ENCODE measurements at places on chromosomes 6 and 20.

DNA sequence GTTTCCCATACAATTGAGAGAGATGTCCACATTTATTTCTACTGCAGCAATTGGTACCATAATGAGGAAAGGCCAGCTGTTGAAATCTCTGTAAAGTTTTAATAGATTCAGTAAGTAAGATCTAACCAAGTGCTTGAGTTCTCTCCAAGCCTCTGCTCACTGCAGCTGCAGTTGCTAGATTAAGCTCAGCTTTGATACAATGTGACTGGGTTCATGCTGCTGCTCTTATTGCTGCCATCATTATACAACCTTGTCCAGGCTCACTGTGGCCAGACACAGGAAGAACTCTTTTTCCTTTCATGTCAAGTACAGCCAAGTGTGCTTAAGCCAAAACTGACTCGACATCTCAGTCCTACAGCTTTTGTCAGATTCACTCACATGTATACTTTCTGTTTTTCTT is 423.5 kb downstream of the GJA1 start:
- no peak for DNase-seq

DNA sequence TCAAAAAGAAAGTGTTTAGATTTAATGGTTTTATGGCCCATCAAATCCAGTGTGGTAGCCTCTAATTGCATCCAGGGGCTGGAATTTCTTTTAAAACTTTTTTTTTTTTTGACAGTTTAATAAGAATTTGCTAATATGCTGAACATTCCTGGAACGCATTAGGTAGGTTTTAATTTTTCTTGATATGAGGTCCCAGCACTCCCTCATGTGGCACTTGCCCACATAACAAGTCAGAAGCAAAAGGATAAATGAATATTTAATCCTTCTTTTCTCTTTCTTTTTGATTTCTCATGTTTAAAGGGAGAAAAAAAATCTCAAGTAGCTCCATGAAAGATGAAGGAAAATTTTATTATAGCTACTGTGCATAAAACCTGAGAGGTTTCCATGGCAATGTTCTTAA is 13.5 kb downstream of the HAO1 start:
- DNase-seq, result no peak

- DNase-seq, result no peak
Observed at GRCh38 chr6:145845557-145845956, 31.0 kb upstream of the FBXO30 start.

GRCh38 chr6:44456966-44457292 is 69.4 kb downstream of the CDC5L start:
- no peak for DNase-seq

DNA sequence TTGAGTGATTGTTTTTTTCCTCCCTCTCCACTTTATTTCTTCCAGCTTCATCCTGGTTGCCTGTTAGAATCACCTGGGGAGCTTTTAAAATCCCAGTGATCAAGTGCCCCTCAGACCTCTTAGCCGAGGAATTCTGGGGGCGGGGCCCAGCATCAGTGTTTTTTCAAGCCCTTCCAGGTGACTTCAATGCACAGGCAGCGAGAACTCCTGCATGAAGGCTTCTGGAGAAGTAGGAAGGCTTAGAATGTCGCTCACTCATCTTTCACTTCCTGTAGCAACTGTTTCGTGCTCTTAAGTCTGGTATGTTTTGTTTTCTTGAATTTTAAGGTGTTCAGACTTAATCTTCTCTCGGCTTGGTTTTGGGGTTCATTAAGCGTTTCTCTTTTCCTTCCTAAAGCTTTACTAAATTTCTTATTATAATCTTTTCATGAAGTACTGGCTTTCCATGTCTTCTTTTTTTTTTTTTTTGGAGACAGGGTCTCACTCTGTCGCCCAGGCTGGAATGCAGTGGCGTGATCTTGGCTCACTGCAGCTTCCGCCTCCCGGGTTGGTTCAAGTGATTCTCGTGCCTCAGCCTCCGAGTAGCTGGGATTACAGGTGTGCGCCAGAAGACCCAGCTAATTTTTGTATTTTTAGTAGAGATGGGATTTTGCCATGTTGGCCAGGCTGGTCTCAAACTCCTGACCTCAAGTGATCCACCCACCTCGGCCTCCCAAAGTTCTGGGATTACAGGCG is 30.9 kb upstream of the TULP1 start:
- DNase-seq, result no peak

DNA sequence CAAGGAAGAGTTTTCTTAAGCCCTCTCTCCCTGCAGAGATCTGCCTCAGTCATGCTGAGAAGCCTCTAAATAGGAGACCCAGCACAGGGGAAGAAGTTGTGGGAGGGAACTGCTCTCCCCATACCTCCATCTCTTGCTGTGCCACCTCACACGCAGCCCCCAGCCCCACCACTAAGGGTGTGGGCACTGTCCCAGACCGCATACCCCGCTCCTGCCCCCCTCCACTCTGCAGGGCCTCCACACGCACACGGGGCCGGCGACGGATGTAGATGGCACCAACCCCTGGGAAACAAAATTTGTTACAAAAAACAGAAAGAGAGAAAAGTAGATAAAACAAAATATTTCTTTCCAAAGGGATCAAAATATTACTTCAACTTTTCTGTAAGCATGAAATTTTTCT is 10.2 kb upstream of the CPNE1 start:
- no peak for DNase-seq

GRCh38 chr6:130204322-130204721 is 18.4 kb downstream of the SAMD3 start:
- no peak for DNase-seq

- no peak for DNase-seq
Observed at GRCh38 chr6:118606268-118606667, 45.1 kb downstream of the CEP85L start.

DNA sequence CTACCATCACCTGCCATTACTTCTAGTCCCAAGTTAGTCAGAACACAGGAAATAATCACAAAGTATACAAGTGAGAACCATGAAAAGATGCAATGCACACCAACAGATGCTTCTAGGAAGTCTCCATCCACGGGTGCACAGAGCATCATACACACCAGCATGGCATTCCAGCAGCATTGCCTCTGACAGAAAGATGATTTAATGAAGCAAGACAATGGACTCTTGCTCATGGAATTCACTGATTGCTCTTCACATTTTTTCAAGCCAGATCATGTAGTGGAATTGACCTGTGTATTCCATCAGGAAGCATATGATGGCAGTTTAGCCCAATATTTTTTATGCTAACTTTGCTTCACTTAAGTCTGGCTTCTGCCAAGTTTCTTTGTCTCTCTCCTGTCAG is 406.3 kb upstream of the RGS17 start:
- DNase-seq, result no peak

GRCh38 chr20:44111712-44112335 is 75.2 kb downstream of the JPH2 start:
- DNase-seq, result no peak

- no peak for DNase-seq
Observed at GRCh38 chr6:126811321-126811720, 307.1 kb upstream of the RSPO3 start.

DNA sequence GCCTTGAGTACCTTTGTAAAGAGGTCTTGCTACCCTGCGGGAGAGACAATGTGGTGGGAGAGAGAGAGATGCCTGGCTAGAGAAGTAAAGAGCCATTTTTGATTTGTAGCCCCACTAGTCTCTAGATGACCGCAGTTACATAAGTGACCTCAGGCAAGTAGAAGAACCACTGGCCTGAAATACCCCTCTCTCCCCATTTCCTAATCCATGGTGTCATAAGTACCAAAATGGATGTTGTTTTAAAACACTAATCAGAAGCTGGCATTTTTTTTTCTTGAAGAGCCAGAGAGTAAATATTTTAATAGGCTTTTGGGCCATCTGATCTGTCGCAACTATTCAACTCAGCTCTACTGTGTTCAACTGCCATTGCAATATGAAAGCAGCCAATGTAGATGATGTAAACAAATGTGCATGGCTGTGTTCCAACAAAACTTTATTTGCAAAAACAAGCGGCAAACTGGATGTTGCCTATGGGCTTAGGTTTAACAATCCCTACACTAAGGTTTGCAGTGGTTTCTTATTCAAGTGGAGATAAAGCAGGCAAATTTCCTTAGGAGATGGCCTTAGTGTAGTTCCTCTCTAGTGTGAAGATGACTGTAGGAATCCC is 36.5 kb downstream of the RARS2 start:
- DNase-seq, result no peak

DNA sequence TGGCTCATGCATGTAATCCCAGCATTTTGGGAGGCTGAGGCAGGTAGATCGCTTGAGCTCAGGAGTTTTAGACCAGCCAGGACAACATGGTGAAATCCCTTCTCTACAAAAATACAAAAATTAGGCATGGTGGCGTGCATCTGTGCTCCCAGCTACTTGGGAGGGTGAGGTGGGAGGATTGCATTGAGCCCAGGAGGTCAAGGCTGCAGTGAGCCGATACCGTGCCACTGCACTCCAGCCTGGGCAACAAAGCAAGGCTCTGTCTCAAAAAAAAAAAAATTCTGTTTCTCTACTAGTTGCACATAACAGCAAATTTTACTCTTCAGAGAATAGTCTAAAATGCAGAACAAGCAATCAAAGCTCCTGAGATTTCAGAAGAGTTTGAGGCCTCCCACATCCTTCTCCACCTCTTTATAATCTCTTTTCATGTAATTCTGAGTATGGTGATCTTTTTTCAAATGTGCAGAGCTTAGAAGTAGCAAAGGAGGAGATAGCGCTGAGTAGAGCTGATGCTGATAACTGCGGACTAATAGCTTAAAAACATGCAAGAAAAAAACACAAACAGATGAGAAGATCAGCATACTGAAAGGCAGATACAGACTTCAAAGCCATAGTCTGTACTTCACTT is 23.3 kb downstream of the LRRN4 start:
- no peak for DNase-seq

DNA sequence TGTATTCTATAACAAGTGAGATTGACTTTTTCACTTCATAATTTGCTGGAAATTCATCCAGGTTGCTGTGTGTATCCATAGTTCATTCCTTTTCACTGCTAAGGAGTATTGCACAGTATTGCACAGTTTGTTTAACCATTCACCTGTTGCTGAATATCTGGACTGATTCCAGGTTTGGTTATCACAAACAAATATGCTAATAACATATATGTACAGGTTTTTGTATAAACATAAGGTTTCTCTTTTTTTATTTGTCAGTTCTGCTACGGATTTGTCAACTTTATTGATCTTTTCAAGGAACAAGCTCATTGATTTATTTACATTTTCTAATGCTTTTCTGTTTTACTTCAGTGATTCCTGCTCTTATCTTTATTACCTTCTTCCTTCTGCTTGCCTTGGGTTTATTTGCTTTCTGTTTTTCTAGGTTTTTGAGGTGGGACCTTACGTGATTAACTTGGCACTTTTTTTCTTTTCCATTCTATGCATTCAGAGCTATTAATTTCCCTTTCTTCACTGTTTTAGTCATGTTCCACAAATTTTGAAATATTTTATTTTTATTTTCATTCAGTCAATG is 117.0 kb upstream of the OGFRL1 start:
- DNase-seq, result no peak
